ENCODE measurements at places on chromosomes 5 and 9.
A peak's percentile ranks its signal among the peaks of the same experiment; 100 is the strongest.

DNA sequence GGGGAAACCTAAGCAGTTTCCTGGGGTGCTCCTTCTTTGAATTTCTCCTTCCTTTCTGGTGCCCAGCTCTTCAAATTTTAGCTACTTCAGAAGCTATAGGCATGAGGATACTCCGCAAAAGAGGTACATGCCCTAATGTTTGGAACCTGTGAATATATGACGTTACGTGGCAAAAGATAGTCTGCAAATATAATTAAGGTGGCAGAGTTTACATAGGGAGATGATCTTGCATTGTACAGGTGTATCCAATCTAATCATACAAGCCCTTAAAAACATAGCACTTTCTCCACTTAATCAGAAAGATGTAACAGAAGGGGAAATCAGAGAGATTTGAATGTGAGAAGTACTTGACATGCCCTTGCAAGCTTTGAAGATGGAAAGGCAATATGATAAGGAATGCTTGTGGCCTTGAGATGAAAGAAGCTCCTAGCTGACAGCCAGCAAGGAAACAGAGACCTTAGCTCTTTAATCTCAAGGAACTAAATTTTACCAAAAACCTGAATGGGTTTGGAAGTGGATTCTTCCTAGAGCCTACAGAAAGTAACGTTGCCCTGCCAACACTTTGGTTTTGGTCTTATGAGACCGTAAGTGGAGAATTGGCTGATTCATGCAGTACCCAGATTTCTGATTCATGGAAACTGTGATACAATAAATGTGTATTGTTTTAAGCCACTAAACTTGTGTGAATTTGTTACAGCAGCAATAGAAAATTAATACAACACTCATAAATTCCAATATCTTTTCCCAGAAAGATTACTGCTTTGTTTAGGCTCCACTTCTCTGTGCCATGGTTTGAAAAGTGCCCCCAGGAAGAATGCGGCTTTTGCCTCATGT is 268.4 kb downstream of the FAM170A start:
- no peak for DNase-seq

- DNase-seq: peak; percentile 55
Observed at GRCh38 chr5:142320851-142321560, 3.8 kb downstream of the SPRY4 start.

GRCh38 chr5:113735751-113736150 is 222.3 kb downstream of the YTHDC2 start:
- no peak for DNase-seq

DNA sequence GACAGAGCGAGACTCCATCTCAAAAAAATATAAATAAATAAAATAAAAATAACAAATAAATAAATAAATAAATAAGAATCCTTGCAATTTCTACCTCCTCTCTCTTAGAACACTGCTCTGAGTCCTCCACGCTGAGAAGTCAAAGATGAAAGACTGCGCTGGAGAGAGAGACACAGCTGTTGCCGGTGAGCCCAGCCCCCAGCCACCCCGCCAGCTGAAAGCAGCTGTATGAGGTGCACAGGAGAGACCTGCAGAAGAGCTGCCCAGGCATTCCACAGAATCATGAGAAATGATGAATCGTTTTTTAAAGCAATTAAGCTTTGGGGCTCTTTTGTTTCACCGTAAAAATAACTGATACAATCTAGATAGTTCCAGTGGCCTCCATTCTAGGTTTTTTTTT is 16.3 kb upstream of the STRBP start:
- DNase-seq: no peak

DNA sequence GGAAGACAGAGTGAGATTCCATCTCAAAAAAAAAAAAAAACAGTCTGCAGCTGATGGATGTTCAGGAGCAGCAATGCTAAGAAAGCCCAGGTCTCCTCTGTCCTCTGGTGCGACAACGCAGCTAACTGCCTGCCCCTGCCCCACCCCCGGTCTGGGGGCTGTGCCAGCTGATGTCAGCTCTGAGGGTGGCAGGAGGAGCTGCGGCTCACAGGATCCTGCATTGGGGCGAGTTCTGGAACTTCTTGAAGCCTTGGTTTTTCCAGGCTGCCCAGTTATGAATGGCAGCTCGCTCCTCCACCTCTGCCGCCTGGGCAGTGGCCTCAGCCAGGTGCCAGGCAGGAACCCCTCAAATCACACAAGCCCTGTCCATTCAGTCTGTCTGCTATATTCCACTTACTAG is 113.5 kb downstream of the ROR2 start:
- no peak for DNase-seq

- DNase-seq: no peak
Observed at GRCh38 chr5:43121913-43122484, 1.3 kb downstream of the ZNF131 start.

- DNase-seq: no peak
Observed at GRCh38 chr9:24218656-24219055, 327.0 kb downstream of the IZUMO3 start.

- no peak for DNase-seq
Observed at GRCh38 chr5:89265511-89266179, 382.7 kb upstream of the MEF2C start.

DNA sequence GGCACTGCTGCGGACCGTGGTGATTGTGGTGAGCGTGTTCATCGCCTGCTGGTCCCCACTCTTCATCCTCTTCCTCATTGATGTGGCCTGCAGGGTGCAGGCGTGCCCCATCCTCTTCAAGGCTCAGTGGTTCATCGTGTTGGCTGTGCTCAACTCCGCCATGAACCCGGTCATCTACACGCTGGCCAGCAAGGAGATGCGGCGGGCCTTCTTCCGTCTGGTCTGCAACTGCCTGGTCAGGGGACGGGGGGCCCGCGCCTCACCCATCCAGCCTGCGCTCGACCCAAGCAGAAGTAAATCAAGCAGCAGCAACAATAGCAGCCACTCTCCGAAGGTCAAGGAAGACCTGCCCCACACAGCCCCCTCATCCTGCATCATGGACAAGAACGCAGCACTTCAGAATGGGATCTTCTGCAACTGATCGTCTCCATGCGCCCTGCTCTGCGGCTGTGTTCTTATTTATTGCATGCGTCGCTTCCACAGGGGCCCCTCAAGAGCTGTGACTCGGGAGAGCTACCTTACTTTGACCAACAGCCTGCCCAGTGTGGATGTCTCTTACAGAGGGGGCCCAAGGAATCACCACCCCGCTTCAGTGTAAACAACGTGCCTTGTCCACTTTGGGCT is 10.8 kb downstream of the S1PR3 start:
- DNase-seq: no peak

DNA sequence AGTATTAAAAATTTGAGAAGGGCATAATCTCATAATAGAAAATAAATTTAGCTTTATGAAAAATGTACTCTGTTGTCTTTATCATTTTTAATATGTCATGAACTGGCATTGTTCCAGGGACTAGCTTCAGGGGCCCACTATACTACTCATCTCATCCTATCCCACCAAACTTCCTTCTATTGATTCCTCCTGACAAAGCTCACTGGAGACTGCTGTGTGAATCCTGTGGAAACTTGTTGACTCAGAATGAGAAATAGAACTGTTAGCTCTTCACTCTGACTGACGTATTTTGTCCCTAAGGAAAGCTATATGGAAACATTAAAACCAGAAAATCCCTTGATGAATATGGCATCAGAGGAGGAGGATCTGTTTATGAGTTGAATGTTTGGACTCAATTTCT is 29.8 kb upstream of the BNIP1 start:
- no peak for DNase-seq

DNA sequence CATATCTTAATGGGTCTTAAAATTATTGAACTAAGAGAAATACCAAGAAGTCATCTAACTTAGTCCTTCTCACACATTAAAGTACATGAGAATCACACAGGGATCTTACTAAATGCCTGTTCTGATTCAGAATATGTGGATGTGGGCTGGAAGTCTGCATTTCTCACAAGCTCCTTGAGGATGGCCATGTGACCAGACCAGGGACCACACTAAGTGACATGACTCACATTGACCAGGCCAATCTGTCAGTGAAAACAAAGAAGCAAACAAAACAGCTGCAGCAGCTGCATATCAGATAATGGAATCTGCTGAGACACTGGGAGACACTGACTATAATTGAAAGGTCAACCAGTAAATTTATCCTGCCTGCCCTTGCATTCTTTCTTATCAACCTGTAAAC is 110.5 kb downstream of the ADAMTS12 start:
- no peak for DNase-seq
